Stimulated activated CD4-positive, alpha-beta T cell treated with anti-CD3 and anti-CD28 coated beads, TNF-alpha, amount 100 ng/mL, for 4 hours (primary cell): ENCODE measurements at places on chromosomes 7 and 10.

GRCh38 chr10:132145002-132145401 is 41.7 kb upstream of the DPYSL4 start:
- no peak for DNase-seq

DNA sequence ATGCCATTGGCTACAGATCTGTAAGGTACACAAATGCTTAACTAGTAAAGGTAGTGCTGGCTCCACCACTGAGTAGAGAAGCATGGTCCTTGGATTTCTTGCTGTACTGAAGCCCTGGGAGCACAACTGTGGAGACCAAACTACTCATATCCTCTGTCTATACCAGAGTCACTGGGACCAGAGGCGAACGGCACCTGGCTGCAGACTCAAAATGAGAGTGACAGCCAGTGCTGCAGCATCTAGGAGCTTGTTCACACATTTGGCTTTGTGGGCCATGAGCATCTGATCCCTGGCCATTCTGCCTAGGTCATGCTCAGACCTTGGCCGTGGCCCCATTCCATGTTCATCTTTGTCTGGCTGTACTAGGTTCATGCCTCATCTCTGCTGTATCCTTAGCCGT is 31.9 kb downstream of the LRRC18 start:
- DNase-seq = no peak

GRCh38 chr7:119562839-119563238 is 710.1 kb upstream of the KCND2 start:
- no peak for DNase-seq

DNA sequence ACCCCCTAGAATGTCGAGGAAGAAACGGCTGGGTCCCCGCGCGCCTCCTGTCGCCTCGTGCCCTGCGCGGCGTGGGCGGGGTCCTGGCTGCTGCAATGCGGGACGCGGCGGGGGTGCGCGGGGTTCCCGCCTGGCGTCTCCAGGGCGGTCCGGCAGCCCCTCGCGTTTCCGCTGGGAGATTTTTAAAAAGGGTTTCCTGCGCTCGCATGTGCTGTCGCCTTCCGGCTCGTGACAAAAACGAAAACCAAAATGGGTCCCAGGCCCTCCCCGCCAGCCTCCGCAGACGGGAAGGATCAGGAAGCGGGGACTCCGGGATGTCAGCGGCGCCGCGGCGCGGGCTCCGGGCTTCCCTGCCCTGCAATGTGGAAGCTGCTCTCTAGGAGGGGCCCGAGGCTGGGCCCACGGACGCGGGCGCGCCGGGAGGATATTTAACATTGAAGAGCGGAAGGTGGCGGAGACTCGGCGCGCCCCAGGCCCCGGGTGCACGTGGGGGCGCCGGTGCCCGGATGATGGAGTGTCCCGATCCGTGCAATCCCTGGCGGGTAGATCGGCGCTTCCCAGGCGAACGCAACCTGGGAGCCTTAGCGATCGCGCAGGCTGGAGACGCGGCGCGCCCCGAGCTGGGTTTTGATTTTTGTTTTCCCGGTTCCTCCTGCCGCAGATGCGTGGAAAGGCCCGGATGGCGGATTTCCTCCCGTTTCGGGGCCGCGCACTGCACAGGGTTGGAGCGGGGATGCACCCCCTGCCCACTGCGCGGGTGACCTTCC is 1.0 kb downstream of the PFKP start:
- DNase-seq = peak; percentile 52

DNA sequence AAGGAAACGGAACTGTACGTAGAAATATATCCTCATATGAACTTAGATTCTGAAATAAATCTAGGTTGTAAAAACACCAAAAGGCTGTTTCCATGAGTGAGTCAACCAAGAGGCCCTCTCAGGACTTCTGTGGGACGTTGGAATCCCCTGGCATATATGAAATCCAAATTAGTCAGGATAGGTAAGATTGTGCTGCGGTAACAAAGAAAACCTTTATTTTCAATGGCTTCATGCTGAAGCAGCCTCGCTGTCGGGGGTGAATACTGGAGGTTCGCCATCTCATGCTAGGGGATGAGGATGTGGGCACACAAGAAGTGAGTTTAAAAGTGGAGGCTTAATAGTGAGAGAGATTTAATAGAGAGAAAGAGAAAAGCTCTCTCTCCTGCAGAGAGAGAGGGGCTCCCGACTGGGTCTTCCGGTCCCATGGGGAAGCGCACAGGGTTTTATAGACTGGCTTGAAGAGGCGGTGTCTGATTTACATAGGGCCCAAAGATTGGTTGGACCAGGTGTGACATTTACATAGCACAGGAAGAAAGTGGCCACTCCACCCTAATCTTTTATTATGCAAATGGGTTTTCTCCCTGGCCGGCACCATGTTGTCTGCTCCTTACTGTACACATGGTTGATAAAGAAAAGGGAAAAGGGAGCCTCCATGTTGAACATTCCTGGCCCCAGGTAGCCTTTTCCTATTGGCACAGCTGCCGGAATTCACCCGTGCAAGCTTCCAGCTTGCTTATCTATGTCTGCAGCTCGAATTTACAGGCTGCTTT is 52.3 kb upstream of the SEPHS1 start:
- DNase-seq = no peak

DNA sequence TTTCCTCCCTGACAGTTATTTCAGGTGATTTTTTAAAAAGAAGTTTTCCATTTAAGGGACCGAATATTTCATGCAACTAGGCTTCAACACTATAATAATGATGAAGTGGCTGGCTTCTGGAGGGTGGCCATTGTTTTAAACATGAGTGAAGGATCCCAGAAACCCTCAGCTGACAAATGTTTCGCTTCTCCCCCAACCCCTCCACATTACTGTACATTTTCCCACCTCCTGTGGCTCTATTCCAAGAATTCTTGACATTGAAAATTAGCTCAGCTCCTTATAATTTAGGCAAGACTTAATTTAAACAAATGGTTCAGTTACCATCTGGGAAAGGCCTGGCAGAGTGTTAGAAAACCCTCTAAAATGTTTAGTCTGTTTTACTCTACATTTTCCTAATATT is 129.9 kb upstream of the CDCA7L start:
- DNase-seq = no peak

DNA sequence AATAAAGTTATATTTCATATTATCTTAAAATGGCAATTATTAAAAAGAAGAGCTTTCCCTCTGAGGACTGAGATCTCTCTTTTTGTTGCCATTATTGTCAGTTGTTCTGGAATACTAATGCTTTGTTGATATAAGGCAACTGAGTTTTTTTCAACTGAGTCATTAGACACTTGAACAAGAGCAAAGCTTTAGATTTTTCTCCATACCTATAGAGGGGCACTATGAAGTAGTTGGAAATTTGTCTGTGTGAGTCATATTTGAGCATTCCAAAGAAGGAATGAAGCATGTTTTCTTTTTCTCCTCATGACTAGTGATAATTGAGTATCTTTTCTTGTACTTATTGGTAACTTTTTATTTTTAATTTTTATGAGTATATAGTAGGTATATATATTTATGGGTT is 24.5 kb downstream of the RPA3 start:
- no peak for DNase-seq

DNA sequence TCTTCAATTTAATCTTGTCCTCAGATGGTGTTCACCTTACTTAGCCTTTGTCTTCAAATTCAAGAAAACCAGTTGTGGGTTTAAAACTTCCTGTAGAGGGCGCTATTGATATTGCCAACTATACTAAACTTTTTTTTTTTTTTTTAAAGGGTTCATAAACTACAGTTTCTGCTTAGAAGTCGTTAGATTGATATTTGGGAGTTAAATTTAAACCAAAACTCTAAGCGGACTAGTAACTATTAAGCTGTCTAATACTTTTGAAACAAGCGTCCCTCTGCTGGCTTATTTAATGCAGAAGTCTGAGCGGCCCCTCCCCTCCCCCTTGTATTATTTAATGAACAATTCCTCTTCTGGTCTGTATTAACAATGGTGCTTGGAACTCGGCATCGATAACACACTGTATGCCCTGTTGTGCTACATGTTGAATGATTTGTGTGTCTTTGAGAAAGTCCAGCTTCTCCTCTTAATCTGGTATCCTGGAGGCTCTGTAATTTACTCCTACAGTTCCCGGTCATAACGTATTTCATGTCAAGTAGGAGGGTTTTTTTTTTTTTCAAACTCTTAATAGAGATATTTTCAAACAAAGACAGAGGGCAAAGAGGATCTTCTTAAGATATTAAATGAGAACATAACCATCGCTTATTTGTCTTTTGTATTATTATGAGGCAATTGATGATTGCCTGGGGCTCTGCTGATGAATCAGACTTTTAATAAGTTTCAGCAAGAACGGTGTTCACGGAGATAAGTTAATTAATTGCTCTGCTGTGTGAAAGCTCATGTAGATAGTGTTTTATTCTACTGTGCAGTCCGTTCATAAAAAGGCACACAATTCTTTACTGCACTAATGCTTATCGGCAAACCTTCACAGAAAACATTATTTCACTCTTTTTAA is 22.6 kb upstream of the CREB5 start:
- no peak for DNase-seq

DNA sequence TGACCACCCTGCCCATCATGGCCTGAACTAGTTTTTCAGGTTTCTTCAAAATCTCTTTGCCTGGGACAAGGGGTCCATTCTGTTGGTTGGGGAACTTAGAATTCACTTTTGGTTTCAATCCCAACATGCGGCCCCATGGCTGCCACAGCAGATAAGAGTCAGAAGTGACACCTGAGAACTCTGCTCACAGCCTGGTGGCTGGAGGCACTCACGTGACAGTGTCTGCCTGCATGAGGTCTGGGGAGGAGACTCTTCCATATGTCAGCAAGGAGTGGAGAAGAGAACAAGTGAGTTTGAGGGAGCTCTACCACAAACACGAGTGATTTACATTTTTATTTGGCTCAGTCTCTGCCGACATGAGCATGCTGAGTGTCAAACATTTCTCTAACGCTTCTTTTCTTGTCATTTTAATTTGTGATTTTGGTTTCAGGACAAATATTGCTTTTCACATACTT is 370.4 kb downstream of the TNS3 start:
- no peak for DNase-seq

DNA sequence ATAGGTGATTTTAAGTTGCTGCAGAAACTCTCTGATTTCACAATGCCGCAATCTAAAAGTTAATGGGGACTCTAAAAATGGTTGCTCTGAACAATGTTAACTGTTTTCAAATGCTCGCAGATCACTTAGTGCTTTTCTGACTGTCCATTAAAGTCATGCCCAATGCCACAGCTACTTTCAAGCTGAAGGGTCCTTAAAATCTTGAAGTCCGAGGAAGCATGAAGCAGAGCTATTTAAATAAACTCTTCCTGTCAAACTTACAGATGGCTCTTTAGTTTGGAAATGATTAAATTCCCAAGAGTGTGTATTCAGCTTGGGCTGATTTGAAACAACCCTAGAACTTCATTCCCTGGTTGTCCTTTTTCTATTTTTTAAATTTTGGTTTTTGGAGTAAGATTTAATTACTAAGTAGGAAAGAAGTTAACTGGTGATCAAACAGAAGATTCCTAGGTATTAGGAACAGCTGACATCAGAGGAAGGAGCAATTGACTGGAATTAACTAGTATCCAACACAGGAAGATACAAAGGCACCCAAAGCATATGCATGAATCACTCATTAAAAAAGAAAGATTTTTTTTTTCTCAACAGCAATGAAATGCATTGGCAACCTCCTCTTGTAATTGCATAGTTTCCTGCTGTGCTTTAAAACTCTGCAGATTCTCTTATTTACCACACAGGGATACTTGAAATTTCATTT is 105.1 kb downstream of the NRP1 start:
- no peak for DNase-seq

GRCh38 chr7:19920705-19921104 is 147.3 kb upstream of the TMEM196 start:
- DNase-seq = no peak

GRCh38 chr7:41012041-41012440 is 690.8 kb downstream of the INHBA start:
- DNase-seq = no peak

DNA sequence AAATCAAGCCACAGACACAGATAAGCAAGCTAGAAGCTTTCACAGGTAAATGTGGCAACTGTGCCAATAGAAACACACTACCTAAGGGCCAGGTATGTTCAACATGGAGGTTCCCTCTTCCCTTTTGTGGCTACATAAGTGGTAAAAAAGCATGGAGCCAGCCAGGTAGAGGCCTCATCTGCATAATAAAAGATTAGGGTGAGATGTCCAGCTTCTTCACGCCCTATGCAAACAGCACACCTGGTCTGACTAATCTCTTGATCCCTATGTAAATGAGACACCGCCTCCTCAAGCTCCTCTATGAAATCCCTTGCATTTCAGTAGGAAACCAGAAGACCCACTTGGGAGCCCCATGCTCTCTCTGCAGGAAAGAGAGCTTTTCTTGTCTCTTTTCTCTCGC is 282.2 kb downstream of the NEBL start:
- DNase-seq = no peak

DNA sequence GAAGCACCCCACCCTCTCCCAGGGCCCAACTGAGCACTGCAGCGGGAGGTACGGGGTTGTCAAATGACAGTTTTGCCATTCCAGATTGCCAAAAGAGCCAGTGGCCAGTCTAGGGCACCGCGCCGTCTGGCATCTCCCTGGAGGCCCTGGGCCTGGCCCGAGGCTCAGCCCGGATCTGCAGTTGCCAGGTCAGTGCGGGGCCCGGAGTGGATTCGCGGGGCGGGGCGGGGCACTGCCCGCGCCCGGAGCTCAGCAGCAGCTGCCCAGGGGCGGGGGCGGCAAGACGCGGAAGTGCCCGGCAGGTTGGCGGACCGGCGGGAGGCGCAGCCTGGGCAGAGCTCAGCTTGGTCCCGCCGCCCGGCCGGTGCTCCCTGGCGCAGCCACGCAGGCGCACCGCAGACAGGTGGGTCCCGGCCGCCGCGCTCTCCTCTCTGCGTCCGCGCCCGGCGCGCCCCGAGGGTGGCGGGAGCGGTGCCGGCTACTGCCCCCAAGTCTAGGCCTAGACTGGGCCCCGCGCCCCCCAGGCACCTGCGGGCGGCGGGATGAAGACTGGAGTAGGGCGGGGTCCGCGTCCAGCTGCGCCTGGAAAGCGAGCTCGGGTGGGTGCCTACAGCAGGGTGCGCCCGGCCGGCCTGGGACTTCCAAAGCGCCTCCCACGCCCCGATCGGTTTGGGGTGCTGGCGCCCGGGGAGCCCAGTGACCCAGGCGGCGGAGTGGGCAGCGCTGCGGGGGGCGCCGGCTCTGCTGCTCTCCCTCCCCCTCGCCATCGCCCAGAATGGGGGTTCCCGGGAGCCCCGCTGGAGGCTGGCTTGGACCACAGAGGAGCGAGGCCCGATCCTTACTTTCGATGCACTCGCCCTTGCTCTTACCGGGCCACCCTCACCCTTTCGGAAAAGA is at the start of gene IRF5:
Gene IRF5, plus strand, starts transcription at position 281 of the 897 bp plus-strand sequence. CDS start 4,155 bp downstream, outside the sequence.
- DNase-seq = no peak

DNA sequence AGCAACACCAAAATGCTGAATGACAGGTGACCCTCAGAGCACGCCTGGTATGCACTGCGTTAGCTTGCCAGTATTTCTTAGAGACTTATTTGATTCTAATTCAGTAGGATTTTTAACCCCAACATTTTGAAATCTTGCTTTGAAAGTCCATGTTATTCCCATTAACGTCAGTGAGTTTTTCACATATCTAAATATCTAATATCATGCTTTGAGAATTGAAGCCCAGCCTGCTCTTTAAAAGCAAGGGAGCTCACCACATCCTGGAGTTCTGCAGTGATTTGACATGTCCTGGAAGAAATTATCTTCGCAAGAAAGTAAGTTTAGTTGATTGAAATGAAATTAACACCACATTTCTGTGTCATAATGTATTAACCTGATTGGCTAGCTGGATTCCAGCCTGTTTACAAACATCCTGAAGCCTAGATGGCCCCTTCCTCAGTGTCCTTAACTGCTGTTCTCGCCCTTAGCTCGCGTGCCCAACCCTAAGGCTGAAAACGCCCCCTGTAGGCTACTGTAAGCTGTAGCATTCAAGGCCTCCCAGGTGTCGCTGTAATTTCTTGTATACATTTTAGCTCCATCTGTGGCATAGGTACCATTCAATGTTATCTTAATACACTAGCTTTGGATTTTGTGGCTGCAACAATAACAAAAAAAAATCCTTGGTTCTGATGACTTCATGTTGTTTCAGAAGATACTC is 191.5 kb downstream of the MGMT start:
- DNase-seq = no peak
